LoVo (cell line): ENCODE measurements at places on chromosomes 6 and 20.

- DNase-seq = no peak
Measured at GRCh38 chr20:51688600-51689244, 79.5 kb downstream of the ATP9A start.

DNA sequence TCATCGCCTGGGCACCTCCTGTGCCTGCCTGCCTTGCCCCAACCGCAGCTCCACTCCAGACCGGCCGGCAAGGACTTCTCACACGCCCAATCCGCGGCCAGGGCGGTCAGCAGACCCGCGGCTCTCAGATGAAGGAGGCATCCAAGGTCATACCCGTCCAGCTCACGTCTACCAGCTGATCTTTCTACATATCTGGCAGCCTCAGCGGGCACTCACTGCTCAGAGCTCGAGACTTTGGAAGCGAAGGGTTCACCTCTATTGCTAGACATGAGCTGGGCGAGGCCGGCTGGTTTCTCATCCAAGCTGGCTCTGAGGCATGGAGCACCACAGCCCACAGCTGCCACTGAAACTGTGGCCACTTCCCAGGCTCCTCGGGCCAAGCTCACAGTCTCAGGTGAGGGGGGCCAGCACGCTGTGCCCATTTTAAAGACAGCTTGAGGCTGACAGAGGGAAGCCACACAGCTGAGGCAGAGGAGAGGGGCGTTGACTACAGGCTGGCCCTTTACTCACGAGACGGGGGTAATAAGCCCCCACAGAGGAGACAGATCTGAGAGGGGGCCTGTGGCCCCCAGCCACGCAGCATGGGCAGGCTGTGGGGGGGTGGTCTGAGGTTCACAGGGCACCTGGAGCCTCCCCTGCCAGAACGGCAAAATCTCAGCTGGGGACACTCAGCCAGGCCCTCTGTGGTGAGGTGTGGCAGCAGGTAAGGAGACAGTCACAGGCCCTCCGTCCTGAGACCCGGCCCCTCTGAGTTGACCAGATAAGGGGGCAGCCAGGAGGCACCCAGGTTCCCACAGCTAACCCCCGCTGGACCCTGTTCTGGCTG is 2.0 kb downstream of the LAMA5 start:
- no peak for DNase-seq

- no peak for DNase-seq
Measured at GRCh38 chr6:168611691-168612090, 170.7 kb downstream of the SMOC2 start.

DNA sequence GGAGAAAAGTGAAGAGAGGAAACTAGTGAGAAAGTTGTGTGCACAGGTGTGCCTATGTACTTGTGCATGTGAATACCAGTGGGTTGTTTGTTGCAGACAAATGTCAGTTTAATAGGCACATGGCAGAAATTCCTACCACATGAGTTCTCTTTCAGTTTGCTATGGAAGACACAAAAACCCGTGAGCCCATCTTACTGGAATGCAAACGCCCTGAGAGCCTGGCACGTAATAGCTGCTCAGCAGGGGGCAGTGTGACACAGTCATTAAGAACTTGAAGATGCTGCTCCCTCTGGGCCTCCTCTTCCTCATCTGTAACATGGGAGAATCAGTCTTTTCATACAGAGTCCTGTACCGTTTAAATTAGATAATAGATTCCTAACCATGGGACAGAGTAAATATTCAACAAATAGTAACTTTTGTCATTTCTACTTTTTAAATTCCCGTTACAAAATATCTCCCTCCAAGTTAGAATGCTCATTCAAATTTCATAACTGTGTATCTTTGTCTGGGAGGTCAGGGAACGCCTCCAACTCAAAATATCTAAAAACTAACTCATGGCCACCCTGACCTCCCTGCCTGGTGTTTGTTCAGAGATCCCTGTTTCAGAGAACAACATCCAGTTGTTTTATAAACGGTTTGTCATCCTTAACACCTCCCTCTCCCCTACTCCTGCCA is 802.9 kb downstream of the MAFB start:
- DNase-seq = peak; percentile 68

- DNase-seq = no peak
Measured at GRCh38 chr6:38847497-38847896, 132.4 kb downstream of the DNAH8 start.

DNA sequence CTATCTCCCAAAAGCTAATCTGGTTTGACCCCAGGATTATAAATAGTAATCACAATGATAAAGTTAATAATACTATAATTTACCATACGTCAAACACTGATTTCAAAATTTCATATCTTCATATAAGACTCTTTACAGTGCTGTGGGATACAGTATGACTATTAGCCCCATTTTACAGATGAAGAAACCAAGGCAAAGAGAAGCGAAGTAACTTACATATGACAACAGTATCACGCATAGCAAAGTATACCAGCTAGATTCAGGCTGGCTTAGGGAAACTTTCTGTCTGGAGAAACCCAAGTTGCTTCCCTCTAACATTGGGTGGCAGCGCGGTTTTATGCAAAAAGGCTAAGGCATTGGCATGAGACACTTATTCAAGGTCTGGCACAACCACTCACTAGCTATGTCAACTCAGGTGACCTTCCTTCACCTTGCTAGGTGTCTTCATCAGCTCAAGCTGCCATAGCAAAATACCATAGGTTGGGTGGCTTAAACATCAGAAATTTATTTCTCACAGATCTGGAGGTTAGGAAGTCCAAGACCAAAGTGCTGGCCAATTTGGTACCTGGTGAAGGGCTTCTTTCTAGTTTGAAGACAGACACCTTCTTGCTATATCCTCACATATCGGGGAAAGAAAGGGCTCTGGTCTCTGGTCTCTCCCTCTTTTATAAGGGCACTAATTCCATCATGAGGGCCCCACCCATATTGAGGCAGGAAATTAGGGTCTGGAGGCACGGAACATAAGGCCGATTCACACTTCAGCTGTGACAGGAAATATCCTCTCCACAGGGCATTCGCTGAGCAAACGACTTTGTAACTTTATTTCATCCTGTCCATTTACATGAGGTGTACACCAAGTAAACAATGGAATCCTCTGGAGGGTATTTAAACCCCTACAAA is 22.4 kb upstream of the UTRN start:
- DNase-seq = no peak

- no peak for DNase-seq
Measured at GRCh38 chr6:15523679-15524630, 138.9 kb downstream of the DTNBP1 start.

GRCh38 chr6:55826941-55827340 is 48.4 kb downstream of the BMP5 start:
- DNase-seq = no peak

GRCh38 chr20:13870170-13870748 is 85.4 kb downstream of the NDUFAF5 start:
- no peak for DNase-seq

- DNase-seq = no peak
Measured at GRCh38 chr6:62236784-62237183, 49.2 kb downstream of the KHDRBS2 start.

DNA sequence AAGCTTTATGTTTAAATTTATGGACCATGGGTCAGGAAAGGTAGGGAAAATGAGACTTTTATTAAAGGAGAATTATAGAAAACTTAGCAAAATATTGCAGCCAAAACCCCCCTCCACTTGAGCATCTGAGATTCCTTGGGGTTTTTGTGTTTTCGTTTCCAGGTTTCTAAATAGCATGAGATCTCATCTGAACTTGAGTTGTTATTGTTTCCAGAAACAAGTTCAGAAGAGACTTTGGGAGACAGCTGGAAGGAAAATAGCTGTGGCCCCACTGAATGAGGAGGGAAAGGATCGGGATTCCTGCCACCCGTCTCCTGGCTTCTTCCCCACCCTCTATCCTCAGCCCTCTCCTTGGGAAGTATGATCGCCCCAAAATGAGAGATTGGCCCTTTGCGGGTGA is 75.5 kb downstream of the TBC1D7 start:
- no peak for DNase-seq

- DNase-seq = no peak
Measured at GRCh38 chr20:36862857-36863668, 12.9 kb upstream of the TLDC2 start.

- peak; percentile 37 for DNase-seq
Measured at GRCh38 chr6:34792605-34793500, 970 bp downstream of the BLTP3A start.

DNA sequence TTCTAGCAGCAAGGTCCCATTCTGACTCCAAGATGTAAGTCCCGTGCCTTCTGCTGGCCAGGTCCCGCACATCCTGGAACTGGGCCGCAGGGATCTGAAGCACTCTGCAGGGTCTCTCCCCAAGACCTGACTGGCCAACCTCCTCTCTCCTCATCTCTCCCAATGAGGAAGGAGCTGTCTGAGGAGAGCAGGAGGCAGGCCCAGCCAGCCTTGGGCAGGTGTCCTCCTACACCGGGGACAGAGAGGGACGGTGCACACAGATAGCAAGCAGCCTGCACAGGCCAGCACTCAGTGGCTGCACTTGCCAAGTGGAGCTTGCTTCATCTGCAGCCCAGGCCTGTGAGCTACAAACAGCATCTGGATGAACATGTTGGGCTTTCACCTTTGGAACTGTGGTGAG is 76.8 kb upstream of the CD93 start:
- no peak for DNase-seq

DNA sequence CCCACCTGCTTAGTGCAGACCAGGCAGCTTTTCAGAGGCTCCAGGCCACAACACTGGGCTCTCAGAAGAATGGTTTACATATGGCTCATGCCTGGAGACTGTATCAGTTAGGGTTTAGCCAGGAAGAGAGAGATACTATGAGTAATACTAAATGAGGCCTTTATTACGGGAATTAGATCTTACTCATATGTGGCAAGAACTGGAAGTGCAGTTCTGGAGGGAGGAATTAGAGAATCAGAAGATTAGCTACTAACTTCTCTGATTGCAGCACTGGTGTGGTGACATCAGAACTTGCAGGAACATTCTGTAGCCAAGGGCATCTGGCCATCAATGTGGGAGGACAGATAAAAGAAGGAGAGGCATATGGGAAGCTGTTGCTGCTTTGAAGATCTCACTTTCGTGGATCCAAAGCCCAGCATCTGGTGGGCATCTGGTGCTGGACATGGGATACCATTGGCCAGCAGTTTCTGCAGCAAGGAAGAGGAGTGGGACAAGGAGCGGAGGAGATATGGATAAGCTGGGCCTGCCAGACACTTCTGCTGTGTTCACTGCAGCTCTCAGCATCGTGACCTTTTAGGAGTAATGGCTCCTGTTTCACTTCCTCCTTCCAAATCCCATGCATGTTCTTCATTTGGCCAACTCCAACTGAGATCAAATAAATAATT is 248.5 kb downstream of the BTBD3 start:
- DNase-seq = no peak

GRCh38 chr6:169452117-169452868 is 198.6 kb upstream of the THBS2 start:
- DNase-seq = peak; percentile 50

GRCh38 chr6:107612762-107613415 is 123.0 kb downstream of the SOBP start:
- DNase-seq = no peak

- DNase-seq = no peak
Measured at GRCh38 chr6:8087870-8088754, 14.2 kb downstream of the EEF1E1 start.

GRCh38 chr6:118551063-118552053 is 3.3 kb downstream of the PLN start:
- DNase-seq = peak; percentile 32

DNA sequence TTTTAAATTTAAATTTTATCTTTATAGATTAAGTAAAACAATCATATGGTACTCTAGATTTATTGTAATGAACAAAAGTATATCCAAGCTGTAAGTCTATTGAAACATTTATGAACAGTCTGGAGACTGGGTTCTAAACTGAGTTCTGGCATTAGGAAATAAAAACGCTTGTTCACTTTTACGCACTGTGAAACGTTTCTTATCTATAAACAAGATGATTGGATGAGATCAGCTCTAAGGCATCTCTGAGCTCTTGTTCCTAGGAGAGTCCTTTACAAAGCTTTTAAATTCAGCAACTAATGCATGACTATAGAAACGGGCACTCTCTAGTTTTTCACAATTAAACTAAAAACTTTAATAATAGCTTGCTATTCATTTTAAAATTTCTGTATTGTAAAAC is 6.8 kb downstream of the HUS1B start:
- DNase-seq = no peak

DNA sequence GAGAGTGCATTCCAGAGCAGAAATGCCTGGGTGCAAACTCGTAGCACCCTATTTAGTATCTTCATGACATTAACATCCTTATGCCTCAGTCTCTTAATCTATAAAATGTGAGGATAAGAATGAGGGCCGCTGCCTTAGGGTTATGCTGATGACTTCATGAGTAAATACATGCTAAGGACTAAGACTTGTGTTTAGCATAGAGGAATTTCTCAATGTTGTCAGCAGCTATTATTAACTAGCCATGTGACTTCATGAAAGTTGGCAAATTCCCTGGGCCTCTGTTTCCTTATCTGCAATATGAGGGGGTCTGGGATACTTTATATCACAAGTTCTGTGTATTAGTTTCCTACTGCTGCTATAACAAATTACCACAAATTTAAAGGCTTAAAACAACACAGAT is 108.1 kb upstream of the RIPOR2 start:
- DNase-seq = no peak

DNA sequence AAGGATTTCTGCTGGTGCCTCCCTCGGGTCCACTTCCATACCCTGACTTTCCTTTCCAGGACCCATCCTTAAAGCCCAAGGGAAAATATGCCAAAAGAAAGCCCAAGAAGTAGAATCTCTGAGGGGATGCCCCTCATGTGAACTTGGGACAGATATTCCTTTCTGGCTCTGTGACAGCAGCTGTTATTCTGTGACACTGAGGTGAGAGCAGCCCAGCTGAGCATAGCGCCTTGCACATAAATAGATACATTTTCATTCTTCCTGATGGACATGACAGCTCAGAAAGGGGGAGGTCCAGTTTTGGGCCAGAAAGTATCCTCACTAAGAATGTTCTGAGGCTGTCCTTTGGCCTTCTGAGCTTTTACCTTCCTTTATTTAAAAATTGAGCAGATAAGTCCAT is 353.2 kb downstream of the SAMD5 start:
- no peak for DNase-seq

DNA sequence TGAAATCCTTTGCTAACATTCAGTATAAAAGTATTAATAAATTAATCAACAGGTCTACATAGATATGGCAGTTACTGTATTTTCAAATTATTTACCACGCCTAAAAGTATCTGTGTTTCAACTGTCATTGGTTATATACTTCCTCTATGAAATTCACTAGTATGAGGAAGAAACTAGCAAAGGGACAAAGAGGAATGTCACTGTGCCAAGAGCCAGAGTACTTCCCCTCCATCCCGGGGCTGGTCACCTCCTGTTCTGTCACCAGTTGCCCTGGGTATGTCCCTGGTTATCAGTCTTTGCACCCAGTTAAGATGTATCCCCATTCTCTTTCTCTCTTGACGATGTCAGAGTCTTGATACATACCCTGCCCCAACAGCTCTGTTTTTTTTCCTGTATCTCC is 476.8 kb upstream of the SOX4 start:
- DNase-seq = no peak

GRCh38 chr6:47106721-47107197 is 64.6 kb upstream of the ADGRF1 start:
- no peak for DNase-seq
